ENCODE measurements at places on chromosomes 2 and 18.

DNA sequence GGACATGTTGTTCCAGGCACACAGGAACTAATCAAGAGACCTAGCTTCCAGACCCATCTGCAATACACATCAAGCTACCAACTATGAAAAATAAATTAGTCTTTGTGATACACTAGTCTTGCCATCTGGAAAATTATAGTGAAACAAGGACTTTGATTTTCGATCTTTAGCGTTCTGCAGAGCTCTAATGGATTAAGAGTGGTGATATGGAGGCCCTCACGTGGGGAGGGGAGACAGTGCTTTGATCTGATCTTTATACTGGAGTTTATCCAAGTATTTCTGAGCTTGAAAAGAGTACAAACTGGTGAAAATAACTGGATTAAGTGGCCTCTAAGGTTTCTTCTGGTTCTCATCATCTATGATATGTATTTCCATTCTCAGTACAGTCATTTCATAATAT is 273.4 kb upstream of the CDH7 start:
- DNase-seq = no peak

DNA sequence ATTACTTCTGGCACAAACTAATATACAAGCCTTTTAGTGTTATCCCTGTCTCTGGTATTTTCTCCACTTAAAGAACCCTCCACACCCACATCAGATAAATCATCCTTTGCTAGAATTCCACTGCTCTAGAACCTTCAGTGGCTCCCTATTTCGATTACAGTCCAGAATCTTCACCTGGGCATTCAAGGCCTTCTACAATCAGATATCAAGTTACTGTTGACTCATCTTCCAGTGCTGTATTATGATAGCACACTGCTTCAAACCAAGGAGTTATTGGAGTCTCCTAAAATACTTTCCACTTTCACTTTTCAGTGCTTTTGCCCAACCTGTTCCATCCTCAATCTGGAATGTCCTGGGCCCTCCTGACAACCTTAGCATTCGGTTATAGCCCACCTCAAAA is 3.4 kb downstream of the CGREF1 start:
- no peak for DNase-seq

- DNase-seq = no peak
These were observed 24.7 kb downstream of the DGKD start for GRCh38 chr2:233379034-233379433.

DNA sequence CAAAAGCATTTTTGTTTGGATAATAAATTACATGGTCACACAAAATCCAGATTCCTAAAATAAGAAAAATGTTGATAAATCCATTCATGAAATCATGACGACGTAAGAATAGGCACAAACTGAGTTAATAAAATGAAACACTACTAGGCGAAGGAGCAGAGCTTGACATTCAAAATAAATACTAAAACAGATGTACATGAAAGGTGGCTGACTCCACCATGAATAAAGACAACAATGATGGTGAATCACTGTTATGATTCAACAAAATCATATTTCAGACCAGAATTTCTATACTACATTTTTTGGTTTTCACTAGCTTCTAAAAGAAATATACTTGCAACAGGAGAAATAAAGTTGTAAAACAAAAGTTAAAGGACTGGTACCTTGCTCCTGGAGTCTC is 122.0 kb upstream of the RNU4ATAC start:
- no peak for DNase-seq

GRCh38 chr2:181371782-181372645 is 85.2 kb upstream of the ITGA4 start:
- no peak for DNase-seq

- no peak for DNase-seq
These were observed 83.1 kb downstream of the FAM161A start for GRCh38 chr2:61770746-61771145.

GRCh38 chr2:211248841-211249240 is 692.4 kb downstream of the CPS1 start:
- DNase-seq = no peak

DNA sequence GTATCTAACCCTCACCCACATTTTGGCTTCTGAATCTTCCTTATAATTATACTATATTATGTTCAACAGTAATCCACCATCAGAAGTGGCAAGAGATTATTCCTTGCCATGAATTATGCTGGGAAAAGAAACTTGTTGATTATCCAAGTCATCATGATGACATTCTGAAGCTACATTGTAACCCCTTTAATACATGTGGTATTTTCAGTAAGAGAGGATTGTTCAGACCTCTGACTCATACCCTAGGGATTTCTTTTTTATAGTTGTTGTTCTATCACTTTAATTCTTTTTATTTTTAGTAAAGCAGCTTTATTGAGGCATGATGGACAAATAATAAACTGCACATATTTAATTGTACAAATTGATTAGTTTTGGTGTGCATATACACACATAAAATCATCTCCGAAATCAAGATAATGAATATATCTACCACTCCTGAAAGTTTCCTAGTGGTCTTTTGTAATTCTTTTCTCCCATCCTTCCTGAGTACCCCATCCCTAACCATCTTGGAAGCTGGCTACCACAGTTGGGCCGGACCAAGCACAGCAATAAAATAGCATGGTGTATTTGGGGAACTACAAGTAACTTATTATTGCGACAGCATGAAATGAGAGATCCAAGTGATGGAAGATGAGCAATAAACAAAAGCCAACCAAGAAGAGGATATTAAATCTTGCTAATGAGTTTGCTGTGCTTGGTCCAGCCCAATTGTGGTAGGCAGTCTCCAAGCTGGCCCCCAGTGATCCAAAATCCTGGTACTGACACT is 159.9 kb downstream of the BARD1 start:
- DNase-seq = no peak

GRCh38 chr2:28350791-28351285 is 41.8 kb upstream of the FOSL2 start:
- no peak for DNase-seq

DNA sequence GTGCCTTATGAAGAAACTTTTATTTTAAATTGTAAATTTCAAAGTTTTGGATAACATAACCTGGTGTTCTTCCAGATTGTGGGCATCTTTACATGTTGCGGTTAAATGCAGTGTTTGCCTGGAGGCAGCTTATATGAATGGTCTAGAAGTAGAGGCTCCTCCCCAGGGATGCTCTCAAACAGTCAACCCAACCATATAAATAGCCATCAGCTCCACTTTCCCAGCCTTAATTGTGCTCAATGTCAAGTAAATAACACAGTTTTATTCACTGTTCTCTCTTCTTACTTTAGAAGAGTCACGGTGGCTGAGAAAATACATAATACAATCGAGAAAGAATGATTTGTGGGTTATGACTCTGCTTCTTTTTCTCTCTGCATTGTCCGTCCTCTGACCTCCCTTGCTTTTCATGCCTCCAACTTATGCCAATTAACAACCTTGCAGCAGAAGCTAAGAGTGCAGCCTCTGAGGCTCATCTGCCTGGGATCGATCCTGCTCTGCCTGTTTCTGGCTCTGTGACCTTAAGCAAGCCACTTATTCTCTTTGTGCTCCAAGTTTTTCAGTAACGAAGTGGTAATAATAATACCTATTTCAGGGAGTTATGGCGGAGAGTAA is 100.3 kb downstream of the DAW1 start:
- no peak for DNase-seq

DNA sequence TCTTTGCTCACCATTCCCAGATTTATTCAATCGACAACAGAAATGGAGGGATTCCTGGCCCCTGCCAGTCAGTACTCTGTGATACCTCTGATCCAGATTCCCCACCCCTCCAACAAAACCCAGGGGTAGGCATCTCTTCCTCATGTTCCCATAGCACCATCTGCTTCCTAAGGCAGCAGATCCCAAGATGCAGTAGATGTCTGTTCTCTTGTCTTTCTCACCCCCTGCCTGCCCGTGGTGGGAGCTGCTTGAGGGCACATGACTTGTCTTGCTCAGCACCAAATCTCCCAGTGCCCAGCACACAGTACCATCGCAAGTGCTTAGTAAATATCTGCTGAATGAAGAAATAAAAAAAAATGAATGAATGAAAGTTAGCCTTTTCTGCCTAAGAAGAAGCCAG is 98.2 kb downstream of the ZBTB7C start:
- no peak for DNase-seq

DNA sequence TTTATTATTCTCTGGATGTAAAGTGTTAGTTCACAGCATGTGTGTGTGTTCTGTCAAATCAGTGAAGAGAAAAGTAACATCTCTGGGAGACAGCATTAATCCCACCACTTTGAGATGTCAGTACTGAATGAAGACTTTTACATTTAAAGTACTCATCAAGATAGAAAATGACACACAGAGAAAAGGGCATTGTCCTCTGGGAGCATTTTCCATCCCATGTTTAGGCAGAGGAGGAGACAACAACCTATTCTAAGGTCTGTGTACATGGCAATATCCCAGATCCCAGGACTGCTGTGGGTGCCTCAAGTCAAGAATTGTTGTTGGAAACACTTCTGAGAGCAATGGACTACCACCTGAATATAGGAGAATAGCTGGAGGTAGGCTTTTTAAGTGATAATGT is 201.5 kb downstream of the PPP1R1C start:
- no peak for DNase-seq

GRCh38 chr2:172484253-172484652 is 56.9 kb downstream of the ITGA6 start:
- no peak for DNase-seq

DNA sequence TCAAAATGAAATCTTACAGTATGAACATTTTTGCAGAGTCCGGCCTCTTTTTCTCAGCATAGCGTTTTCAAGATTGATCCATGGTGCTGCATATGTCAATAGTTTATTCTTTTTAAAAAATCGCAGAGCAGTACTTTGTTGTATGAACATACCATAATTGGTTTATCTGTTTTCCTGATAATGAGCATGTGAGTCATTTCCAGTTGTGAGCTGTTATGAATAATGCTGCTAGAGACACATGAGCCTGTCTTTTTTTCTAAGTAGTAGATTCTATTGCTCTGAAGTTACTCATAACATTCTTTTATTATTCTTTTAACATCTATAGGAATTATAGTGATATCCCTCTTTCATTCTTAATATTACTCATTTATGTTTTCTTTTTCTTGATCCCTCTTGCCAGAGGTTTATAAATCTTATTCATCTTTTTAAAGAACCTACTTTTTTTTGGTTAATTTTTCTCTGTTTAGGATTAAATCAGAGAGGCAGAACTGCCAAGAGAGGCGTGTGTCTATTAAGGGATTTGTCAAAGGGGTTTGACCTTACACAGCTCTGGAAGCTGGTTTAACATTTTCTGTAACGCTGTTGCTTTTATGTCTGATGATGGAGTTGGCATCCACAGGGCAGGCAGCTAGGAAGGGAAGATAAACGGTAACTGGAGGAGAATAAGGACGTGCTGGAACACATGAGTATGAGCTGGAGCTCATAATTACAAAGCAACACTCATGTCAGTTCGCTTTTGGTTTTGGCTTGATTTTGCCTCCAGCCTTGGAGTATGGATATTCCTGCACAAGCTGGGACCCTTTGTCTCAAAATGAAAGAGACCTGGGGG is 47.4 kb downstream of the MGAT5 start:
- no peak for DNase-seq

GRCh38 chr2:213834746-213835145 is 550.5 kb downstream of the SPAG16 start:
- no peak for DNase-seq

GRCh38 chr2:187526792-187527191 is 27.4 kb downstream of the TFPI start:
- DNase-seq = no peak

- no peak for DNase-seq
These were observed 8.6 kb downstream of the ATG4B start for GRCh38 chr2:241645915-241646645.

- no peak for DNase-seq
These were observed 300.2 kb downstream of the CDCA7 start for GRCh38 chr2:173654896-173655265.

DNA sequence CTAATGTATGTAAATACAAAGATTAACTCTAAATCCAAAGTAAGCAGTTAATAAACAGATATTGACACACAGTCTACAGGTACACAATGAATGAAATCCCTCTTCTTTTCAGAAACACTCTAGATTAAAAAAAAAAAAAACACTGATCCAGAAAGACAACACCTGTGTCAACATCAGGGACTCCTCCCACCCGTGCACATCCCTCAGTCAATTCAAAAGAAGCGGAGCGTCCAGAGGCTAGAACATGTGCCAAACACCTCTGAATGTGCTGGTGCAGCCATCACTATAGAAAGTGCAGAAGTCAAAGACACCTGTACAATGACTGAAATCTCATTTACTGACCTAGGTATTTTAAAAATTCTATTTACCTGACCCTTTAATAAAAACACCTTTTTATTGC is 622.6 kb upstream of the ID2 start:
- no peak for DNase-seq

DNA sequence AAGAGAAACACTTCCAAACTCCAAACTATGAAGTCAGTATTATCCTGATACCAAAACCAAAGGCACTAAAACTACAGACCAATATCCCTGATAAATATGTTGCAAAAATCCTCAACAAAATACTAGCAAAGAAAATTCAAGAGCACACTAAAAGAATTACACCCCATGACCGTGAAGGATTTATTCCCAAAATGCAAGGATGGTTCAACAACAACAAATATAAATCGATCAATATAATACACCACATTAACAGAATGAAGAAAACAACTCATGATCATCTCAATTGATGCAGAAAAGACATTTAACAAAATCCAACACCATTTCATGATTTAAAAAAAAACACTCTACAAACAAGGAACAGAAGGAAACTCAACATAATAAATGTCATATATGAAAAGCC is 50.5 kb downstream of the IWS1 start:
- no peak for DNase-seq

DNA sequence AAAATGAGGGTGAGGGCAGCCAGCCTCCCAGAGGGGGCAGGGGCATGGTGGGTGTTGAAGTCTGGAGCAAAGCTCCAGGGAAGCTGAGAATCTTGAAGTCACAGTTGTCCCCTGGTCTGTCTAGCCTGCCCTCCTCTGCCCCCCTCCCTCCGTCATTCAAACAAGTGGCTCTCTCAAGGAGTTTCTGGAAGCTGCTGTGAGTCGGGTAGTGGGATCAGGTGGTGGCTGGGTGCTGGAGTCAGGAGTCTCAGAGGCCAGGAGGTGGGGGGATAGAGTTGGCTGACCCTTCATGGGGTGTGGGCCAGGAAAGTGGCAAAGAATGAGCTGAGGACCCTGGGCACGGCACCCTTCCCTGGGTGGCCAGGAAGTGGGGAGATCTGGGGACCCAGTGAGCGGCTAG is 495 bp upstream of the ASIC4 start:
- DNase-seq = no peak

- no peak for DNase-seq
These were observed 10.4 kb downstream of the METTL21A start for GRCh38 chr2:207614824-207615223.

All from activated T-helper 1 cell treated with Interleukin-2 at 50 U/mL for 16 hours (primary cell).